ENCODE measurements at places on chromosomes 6 and 20. TPM values are rescaled to one million over a fixed set of nuclear protein-coding genes. Genes with fewer than 3 reads are reported as not detected.

GRCh38 chr6:3566812-3567211 lies 110.0 kb upstream of the SLC22A23 start:
- DNase-seq, result no peak

TINAG gene
- polyA plus RNA-seq, result 0.38 TPM

DNA sequence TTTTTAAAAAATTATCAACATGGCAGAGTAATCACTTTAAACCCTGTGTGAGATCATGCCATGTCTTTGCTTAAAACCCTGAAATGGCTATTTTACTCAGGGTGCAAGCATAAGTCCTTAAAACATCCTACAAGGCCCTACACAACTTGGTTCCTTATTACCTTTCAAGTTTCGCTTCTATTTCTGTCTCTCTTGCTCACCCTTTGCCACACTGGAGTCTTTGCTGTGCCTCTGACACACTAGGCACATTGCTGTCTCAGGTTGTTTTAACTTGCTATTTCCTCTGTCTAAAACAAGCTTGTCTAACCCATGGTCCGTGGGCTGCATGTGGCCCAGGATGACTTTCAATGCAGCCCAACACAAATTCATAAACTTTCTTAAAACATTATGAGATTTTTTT lies 55.6 kb downstream of the KIAA0408 start:
- DNase-seq, result no peak

TCP11 gene
- not detected for polyA plus RNA-seq

FAM217B gene
- polyA plus RNA-seq, result 5.6 TPM

DNA sequence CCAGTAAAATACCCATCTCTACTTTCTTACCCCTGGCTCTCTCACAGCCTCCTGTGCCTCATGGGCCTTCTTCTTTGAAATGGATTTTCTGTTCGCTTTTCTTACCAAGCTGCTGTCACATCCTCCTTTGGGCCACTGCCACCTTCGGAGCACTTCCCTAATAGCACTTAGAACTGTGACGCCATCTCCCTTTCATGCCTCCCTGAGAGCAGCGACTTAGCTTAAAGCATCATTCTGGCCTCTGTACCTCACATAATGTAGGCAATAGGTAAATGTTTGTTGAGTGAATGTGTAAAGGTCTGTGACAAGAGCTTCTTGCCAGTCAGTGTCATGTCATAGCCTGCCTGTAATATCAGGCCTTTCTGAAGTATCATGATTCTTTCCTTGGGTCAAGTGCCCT lies 78.8 kb downstream of the ADGRG6 start:
- no peak for DNase-seq

ZGPAT gene
- polyA plus RNA-seq, result 22.5 TPM

ZFP57 gene
- polyA plus RNA-seq, result 7.1 TPM

- DNase-seq, result no peak
Observed at GRCh38 chr6:158708239-158708638, 58.4 kb downstream of the SYTL3 start.

NXT1 gene
- 11.9 TPM for polyA plus RNA-seq

DNA sequence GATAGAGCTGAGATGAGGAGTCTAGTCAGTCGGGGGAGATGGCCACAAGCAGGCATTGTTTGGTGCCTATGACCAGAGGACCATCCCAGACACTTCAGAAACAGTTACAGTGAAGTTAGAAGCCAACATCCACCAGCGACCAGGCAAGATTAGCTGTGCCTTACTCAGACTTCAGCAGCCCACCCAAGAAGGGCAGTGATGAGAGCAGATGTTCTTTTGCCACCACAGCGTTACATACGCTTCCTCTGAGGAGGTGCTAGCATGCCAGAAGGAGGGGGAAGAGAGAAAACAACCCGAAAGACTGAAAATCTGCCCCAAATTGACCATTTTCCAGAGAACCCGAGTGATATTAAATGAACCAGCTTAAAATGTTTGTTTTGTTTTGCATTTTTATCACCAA lies 186.8 kb downstream of the PRL start:
- no peak for DNase-seq

DNA sequence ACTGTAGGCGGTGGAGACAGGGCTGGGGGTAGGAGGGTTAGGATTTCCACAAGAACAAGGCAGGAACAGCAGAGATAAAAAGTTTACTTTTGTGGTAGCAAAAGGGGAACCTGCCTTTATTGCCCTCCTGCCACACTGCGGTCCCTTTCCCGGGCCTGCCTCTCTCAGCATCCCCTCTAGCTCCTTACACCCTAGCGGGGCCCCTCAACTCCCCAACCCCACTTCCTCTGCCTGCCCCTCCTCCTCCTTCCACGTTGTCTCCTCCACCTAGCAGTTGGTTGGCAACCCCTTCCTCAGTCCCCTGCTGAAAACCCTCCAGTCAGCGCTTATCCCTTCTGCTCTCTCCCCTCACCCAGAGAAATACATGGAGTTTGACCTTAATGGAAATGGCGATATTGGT lies 714 bp downstream of the AIF1 start:
- no peak for DNase-seq

- DNase-seq, result no peak
Observed at GRCh38 chr6:108650325-108650724, 89.6 kb downstream of the FOXO3 start.

DNA sequence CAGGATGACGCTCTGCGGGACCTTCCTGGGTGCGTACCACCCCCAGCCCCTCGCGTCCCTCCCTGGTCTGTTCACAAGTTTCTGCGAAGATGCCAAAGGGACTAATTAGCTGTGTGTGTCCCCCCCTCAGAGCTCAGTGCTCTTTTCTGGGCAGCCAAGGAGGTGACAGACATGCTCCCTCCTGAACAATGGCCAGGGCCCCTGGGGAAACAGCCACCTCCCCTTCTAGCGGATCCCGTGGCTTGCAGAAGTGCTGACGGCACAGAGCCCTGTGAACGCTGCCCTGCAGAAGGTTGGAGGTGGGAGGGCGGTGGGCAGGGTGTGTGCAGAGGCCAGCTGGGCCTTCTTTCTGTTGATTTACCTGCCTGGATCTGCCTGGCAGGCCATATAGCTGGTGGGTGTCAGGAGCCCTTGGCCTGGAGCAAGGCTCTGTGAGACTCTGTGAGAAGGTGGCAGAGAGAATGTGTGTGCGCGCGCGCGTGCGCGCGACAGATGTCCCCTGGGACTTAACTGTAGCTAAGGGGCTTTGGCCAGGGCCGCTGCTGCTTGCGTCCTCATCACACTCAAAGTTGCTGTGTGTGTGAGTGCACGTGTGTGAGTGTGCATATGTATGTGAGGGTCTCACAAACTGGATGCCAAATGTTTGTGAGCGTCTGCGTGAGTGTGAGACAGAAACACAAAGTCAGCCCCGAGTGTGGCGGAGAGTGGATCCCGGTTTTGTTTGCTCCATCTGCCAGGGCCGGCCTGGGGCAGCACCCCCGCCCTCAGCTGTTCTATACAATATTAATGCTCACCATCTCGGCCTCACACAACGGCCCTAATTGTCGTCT lies 3.5 kb upstream of the MYT1 start:
- no peak for DNase-seq

DNA sequence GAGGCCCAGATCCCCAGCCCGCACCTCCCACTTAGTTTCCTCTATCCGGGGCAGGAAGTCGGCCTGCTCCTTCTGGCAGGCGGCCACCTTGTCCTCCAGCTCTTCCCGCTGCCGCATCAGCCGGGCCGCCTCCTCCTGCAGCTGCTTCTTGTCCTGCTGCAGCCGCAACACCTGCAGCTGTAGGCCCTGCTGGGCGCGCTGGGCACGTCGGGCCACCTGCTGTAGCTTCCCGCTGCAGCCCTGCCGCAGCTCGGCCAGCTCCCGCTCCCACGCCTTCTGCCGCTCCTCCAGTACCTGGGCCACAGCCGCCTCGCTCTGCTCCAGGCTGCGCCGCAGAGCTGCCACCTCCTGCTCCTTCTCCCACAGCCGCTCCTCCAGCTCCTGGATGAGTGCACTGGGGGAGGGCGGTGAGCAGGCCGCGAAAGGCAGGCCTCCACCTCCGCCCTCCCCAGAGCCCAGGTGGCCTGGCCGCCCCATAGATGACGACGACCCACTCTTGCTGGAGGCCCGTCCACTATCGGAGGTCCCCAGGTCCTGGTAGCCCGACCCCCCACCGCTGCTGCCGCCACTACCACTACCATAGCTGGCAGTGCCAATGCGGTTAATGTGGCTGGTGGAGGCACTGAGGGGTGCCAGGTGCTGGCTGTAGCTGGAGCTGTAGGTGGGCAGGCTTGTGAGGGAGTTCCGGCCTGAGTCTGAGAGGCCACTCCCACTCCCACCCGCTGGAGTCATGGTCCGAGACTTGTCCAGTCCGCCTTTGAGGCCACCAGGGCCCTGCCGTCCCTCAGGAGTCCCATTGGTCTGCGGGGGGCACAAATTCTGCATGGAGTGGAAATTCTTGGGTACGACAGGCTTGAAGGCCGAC lies 6.0 kb upstream of the FASTKD5 start:
- DNase-seq, result peak; percentile 68

All from aorta (tissue), 5 donors.